ENCODE measurements at places on chromosomes 5 and 9.
A peak's percentile ranks its signal among the peaks of the same experiment; 100 is the strongest.

GRCh38 chr5:123997462-123998215, 485.7 kb downstream of the CSNK1G3 start:
- DNase-seq, result peak; percentile 94

- DNase-seq, result peak; percentile 77
Measured at GRCh38 chr5:38994324-38994927, 79.8 kb downstream of the RICTOR start.

DNA sequence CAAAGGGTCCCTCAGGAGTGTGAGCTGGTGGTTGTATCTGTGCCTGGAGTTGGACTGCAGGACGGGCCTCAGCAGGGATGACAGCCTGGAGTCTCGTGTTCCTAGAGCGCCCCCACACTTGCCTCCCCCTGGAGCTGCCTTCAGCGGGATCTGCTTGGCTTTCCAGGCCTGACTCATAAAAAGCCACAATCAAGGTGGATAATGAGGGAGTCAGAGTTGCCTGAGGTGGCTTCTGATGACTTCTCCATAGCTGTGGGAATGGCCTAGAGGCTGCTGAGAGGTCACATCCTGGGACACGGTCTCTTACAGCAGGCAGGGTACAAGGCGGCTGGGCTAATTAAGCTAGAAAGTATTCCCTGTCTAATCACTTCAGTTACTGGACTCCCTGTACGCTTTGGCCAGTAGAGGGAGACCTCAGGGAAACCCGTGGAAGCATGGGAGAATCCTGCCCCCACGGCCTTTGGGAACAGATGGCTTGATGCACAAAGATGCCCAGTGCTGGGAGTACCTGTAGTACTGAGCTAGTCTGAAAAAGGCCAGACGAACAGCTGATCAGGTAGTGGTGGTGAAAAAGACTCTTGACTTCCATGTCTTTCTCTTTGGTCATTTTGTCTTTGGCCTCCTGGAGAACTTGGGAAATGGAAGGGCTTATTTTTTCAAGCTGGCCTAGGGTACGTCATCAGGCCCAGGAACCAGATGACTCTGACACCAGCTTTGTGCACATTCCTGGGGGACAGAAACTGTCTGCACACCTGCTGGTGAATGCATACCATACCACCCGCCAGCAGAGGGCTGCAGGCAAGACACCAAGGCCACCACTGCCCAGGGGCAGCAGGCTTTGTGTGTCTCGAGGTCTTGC, 16.1 kb upstream of the FRRS1L start:
- peak; percentile 22 for DNase-seq

DNA sequence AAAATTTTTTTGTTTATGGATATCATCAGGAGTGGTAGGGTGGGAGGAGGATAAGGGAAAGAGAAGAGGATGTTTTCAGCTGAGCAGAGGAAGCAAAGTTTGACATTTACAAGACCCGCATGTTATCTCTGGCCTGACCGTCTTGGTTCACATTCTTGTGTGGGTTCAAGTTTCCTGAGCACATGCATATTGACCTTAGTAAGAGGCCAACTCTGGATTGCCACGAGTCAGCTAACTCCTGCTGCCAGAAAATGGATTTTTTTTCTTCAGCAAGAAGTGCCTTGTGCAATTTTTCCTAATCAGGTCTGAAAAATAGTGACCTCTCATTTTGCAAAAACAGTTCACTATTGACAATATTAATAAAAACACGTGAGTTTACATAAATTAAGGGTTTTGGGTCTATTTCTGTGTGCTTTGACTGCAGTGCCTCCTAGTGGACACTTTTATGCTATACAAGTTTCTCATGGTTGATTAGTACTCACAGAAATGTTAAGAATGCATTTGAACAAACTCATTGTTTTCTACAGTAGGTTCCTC, 27.1 kb upstream of the BASP1 start:
- peak; percentile 73 for DNase-seq
